Stimulated activated CD8-positive, alpha-beta memory T cell treated with anti-CD3 and anti-CD28 coated beads, Interleukin-7, amount 100 ng/mL, for 1 hour (primary cell): ENCODE measurements at places on chromosomes 1 and 21.

DNA sequence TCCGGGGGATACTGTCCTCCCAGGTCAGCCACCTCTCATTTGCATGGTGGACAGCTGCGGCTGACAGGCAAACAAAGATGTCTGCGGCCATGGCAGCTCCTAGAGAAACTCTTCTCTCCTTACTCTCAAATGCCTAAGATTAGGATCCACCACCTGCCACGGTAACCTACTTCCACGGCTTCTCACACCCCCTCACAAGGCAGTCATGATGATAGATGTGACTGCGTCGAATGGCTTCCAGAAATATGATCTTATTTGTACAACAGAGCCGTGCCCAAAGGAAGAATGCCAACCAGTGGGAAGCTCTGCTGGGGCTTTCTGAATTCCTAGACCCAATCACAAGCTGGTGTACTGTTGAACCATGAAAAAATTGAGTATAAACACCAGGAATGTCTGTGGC, 73.4 kb downstream of the BACE2 start:
- no peak for DNase-seq

DNA sequence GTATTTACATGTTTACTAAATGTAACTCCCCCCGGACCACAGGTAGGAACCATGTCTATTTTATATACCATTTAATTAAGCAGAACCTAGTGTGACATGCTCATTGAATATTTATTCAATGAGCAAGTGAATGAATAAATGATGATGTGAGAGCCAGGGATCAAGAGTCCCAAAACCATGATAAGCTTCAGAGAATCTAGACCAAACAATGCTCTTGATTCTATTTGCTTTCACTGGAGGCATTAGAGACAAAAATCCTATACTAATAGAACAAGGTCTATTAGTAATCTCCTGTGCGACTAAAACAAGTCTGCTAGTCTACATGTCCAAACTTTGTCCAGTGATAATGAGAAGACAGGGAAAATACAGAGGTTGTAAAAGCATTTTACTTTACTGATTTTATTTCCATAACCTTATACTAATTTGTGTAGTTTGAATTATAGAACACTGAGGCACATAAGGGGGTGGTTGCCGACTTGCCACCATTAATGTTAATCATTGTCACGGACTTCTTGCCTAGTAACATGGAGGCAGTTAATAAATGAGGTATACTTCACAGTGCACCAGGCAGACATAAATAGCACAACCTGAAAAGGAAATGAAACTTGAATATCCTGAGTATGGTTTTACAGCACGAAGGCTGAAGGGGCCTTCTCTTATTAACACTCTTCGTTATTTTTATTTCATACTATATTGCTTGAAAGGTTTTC, 69.8 kb downstream of the TBX15 start:
- DNase-seq = no peak

DNA sequence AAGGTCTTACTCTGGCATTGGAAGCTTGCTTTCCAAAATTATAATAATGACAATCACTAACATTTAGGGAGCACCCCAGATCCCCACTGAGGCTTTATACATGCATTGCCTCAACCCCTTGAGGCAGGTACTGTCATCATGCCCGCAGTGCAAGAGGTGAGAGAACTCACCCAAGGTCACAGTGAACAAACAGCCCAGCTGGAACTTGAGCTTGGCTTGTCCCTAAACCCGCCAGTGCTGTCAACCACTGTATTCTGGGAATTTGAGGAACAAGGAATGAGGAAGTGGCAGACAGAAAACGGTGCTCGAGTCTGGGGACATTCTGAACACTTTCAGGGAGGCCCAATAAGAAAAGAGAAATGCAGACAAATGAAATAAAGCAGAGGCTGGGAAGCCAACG, 34.6 kb upstream of the TLR5 start:
- DNase-seq = no peak

GRCh38 chr1:45752441-45753052, 2.1 kb upstream of the IPP start:
- DNase-seq = no peak

GRCh38 chr1:72178266-72178665, 104.1 kb downstream of the NEGR1 start:
- DNase-seq = no peak

DNA sequence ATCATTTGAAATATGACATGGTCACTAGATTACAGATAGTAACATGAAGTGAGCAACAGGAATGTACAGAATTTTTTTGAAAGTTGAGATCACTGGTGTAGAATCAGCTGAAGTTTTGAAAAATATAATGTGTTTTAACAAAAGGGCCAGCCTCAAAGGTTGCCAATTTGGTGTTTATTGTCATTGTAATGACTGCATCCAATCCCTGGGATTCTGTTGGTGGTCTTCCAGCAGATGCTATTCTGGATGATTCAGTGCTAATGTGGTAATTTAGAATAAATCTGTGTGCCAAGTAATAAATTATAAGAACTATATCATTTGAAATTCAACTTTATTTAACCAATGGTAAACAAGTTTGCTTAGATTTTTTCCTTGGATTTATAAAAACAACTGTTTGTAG, 436.4 kb upstream of the PKN2 start:
- no peak for DNase-seq

- DNase-seq = no peak
Observed at GRCh38 chr1:112807999-112808398, 92.9 kb upstream of the PPM1J start.

DNA sequence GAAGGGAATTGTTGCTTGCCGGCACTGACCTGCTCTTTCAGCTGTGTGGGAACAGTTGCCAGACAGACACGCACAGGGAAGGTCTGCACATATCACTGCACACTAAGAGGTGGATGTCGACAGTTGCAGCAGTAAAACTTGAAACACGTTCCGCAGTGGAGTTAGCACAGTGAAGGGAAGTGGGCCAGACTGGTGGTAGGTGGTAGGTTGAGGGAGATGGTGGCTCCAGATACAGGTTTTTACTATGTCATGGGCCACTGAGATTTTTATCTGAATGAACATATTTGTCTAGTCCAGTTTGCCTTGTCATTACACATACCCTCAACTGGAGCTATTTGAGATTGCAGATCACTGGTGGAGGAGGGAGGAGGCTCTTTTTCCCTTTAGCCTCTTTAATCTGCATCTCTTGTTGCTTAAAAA, 13.5 kb downstream of the MRPS6 start:
- no peak for DNase-seq

DNA sequence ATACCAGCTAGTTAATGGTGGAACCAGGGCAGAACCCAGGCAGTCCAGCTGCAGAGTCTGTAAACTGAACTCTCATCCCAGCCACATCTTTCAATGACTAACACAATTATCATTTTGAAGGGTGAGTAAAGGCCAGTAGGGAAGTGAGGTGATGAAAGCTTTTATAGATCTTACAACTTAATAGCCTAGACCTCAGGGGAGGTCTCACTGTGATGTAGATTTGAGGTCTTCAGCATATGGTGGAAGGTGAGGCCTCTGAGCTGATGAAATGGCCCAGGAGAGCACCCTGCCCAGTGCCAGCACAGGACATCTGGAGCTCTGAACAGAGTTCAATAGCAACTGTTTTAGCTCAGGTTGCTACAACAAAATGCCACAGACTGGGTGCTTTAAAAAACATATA, 44.8 kb upstream of the POU2F1 start:
- no peak for DNase-seq

DNA sequence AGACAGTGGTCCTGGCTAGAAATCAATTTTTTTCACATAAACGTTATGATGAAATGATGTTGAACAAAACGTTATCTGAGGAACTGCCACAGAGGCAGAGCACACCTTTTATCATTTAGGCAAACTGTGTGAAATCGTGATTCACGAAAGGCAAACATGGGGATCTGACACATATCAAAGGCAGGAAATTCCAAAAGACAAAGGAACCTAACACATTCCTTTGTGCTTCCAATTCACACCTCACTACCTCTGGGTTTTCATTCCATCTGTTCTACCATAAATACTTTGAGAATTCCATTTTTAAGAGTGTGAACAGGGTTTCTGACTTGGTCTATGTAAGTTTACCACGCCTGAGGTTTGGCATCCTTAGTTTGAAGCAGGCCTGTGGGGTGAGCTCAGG, 119.5 kb upstream of the KRTAP19-8 start:
- no peak for DNase-seq

DNA sequence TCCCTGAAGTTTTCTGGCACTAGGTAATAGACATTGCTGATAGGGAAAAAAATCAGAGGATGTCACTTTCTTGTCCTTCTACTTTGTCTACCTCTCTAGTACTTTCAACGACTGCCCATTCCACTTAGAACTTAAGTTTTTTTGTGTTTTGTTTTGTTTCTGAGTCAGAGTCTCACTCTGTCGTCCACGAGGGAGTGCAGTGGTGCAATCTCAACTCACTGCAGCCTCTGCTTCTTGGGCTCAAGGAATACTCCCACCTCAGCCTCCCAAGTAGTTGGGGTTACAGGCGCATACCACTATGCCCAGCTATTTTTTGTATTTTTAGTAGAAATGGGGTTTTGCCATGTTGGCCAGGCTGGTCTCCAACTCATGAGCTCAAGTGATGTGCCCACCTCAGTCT, 79.2 kb downstream of the SGIP1 start:
- DNase-seq = no peak

- no peak for DNase-seq
Observed at GRCh38 chr1:78426408-78426807, 64.4 kb upstream of the PTGFR start.
